OCI-LY7 (cell line): ENCODE measurements at places on chromosomes 16 and 17. TPM values are rescaled to one million over a fixed set of nuclear protein-coding genes. Genes with fewer than 3 reads are reported as not detected.

GRCh38 chr16:47872225-47872624 lies 283.6 kb downstream of the ABCC12 start:
- no peak for DNase-seq

The SLC5A11 gene
- 0.61 and 1.0 TPM in 2 replicates for total RNA-seq

DNA sequence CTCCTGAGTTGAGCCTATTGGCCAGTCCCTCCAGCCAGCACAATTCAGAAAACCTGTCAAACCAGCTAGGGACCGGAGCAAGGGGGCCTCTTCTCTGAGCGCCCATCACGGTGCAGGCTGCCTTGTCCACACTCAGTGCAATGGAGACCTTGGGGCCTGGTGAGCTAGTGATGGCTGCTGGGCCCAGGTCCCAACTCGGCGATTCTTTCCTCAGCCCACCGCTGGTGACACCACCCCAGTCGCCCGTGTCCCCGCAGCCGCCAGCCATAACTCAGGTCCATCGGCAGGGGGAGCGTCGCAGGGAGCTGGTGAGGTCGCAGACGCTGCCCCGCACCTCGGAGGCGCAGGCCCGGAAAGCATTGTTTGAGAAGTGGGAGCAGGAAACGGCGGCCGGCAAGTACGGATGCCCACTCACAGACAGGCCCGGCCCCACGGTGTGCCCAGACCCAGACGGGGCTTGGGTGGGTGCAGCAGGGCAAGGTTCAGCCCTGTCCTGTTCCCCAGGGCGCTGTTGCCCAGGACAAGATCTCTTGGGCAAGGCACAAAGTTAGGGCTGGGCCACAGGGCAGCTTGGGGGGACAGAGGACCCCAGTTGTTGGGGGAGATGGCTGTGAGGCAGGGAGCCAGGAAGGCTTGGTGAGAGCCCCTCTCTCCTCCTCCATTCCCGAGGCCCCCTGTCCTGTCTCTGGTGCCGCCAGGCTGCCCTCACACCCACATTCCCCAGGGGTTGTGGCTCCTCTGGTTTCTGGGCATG lies 10.8 kb downstream of the SMTNL2 start:
- peak; percentile 41 for DNase-seq

DNA sequence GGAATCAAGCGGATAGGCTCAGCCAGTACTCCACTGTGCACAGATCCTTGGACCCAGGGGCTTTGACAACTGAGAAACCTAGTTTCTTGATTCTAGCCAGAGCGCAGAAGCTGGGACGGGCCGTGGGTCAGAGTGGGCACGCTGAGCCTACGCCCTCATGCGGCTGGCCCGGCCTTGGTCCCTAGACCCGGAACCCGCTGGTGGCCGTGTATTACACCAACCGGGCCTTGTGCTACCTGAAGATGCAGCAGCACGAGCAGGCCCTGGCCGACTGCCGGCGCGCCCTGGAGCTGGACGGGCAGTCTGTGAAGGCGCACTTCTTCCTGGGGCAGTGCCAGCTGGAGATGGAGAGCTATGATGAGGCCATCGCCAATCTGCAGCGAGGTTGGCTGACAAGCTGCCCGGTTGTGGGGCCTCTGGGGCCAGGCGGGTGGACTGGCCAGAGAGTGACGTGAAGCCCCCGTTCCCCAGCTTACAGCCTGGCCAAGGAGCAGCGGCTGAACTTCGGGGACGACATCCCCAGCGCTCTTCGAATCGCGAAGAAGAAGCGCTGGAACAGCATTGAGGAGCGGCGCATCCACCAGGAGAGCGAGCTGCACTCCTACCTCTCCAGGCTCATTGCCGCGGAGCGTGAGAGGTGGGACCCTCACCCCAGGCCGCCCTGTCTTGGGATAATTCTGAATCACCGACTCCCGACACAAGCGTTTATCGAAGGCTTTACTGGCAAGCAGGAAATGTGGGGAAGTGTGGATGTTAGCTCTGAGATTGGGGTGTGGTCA lies 946 bp downstream of the STUB1 start:
- peak; percentile 58 for DNase-seq

DNA sequence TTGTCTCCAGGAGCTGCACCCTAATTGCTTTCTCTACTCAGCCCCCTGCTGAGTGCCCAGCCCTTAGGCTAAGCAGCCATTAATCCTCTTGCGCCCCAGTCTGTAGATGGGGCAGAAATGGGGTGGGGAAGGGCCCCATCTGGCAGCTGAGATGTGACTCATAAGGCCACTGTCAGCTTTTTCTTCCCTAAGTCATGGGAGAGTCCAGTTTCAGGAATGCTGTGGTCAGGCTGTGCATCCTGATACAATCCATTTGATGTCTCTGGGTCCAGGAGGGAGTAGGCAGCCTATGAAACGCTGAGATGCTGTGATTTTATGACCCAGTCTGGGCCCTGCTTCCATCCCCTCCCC lies 12.3 kb downstream of the PLXDC1 start:
- DNase-seq: no peak

GRCh38 chr16:58485184-58485887 lies 14.6 kb upstream of the NDRG4 start:
- no peak for DNase-seq

- no peak for DNase-seq
Measured at GRCh38 chr16:67346341-67346740, 19.7 kb downstream of the LRRC36 start.

- DNase-seq: no peak
Measured at GRCh38 chr16:74747-75334, 2.4 kb upstream of the RHBDF1 start.

- DNase-seq: no peak
Measured at GRCh38 chr16:52350031-52350642, 196.8 kb downstream of the TOX3 start.

GRCh38 chr16:80656711-80657150 lies 115.9 kb downstream of the DYNLRB2 start:
- no peak for DNase-seq

- no peak for DNase-seq
Measured at GRCh38 chr17:27526604-27527002, 70.4 kb downstream of the KSR1 start.

DNA sequence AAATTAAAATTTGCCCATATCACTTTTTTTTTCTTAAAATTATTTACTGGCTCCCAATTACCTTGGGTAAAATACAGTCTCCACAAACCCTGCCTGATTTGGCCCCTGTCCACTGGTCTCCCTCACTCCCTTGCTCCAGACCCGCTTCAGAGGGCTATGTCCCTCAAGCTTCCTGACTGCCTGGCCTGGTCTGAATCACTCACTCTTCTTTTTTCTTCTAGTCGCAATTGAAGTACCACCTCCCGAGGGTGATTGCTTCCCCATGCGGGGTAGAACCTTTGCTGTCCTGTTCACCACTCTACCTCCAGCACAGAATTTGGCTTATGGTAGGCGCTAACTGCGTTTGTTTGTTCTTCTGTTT lies 598 bp upstream of the PGAP3 start:
- DNase-seq: no peak

DNA sequence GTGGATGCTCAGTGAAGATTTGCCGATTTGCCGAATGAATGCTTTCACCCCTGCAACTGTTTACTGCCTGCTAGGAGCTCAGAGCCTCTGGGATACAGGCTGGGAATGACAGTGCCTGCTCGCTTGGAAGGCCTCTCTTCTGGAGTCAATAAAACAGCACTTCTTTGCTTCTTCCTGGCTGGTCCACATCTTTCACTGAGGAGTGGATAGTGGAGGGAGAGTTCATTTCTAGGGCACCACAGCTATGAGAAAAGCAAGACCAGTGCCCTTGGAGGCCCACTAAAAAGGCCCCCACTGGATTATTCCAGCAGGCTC lies 3.1 kb upstream of the USP7 start:
- DNase-seq: no peak

DNA sequence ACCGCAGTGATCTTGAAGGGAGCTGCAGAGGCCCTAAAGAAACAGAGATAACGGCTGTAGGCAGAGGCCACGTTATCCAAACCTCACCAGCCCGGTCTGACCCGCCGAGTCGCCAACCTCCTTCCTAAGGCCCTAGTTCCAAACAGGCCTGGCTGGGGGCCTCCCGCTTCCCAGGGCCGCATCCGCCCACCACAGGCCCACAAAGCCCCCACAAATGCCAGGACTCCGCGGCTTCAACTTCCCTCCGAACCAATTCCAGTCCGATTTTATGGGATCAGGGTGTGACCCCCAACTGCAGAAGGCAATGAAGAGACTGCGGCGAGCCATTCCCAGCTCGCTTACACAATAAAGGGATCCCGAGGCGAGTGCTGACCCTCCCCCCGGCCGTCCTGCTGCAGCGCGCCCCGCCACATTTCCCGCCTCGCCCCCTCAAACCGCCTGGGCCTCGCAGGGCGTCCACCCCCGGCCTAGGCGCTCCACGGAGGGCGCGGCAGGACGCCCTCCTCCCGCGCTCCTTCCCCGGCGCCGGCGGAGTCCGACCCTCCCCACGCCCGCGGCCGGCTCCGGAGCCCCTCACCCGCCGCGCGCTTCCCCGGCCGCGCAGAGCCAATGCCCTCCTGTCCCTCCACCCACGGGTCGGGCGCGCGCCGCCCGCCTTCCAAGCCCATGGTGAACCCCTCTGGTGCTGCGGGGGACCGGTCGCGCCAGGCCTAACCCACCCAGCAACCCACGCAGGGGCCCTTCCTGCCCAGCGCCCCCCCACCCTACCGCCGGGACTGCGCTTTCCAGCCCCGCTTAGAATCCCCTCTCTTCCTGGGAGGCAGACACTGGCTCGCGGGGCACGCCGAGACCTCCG lies 926 bp downstream of the MYH10 start:
- DNase-seq: peak; percentile 26

The MYO15A gene
- total RNA-seq: 1.4 and 2.0 TPM in 2 replicates

The KRT27 gene
- total RNA-seq: not detected in 2 replicates

The TOM1L1 gene
- not detected in 2 replicates for total RNA-seq

- DNase-seq: peak; percentile 5
Measured at GRCh38 chr16:35252356-35252936, 1793.0 kb downstream of the TP53TG3F start.

DNA sequence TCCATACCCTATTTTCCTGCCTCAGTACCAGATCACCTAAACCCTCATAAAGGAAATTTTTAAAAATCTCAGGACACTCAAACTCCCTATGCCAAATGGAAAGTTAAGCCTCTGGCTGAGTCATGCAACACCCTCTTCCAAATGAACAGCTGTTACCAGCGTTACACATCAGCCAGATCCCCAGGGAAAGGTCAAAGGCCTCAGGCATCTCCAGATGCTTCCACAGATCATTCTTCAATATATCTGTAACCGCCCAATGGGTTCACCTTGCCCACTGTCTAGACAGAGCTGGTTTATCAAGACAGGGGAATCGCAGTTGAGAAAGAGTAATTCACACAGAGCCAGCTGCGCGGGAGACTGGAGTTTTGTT lies 29.1 kb upstream of the SHCBP1 start:
- DNase-seq: no peak

DNA sequence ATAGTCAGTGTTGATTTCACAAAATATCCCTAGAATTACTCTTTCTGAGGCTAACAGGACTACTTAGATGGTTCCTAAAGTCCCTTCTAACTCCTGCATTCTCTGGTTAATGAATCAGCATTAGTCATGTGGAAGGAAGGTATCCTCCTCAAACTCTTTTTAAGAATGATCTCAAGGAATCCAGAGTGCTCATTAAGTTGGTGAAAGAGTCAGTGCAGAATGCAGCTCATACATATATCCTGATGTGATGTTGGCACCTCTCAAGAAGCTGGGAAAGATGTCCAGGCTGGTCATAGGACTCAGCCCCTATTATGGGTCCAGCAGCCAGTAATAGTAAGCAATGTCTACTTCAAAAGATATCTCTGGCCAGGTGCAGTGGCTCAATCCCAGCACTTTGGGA lies 65.5 kb downstream of the PIGL start:
- no peak for DNase-seq

The SMIM5 gene
- total RNA-seq: not detected in 2 replicates

DNA sequence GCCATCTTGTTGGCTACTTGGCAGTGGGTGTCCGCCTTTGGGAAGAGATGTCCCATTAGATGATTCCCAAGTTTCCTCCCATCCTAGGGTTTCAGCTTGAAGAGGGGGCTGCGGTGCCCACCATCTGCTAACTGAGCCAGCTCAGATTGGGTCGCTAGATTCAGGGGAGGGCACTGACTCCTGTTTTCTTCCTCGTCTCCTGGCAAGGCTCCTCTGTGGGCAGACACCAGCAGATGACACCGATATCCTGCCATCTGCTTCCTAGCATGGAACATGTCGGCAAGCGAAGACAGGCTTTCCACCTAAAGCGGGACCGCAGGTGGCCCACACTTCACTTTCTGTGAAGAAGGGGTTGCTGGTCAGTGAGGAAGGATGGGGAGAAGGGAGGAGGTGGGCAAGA lies 27.3 kb downstream of the C17orf75 start:
- DNase-seq: no peak

DNA sequence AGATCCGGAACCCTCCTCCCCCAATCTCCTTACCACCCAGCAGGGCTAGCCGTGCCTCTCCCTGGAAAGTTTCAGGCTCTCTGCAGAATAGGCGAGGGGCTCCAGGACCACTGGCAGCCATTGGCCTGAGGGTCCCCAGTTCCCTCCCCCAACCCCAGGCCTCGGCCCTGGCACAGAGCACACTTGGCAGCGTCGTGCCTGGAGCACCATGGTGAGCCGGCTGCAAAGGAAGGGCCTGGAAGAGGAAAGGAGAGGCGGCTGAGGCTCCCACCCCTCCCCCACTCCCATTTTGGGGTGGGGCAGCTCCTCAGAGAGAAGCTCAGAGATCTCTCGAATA lies 369 bp upstream of the BTBD17 start:
- no peak for DNase-seq

The NEK8 gene
- total RNA-seq: 14.0 and 15.1 TPM in 2 replicates

DNA sequence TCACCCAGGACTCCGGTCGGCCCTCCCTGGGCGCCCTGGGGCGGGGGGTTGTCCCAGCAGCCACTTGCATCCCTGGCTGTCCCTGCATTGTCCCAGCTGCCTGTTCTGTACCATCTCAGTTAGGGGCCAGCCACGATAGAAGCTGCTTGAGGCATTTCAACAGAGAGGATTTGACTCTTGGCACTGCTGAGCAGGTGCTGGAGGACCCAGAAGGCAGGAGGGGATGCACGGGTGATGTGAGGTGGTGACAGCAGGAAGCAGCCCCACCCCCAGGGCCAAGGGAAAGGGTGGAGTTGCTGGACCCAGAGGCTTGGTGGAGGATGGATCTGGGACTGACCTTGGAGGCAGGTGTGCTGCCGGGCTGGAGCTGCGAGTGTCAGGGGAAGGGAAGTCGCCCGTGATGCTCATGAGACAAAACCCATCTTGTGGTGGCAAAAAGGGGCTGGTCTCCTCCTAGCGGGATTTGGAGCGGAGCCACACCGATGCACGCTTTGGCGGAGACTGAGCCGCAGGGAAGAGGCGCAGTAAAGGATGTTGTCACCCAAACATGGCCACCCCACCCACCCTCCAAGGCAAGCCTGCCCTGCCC lies 188.0 kb upstream of the GSE1 start:
- DNase-seq: no peak

DNA sequence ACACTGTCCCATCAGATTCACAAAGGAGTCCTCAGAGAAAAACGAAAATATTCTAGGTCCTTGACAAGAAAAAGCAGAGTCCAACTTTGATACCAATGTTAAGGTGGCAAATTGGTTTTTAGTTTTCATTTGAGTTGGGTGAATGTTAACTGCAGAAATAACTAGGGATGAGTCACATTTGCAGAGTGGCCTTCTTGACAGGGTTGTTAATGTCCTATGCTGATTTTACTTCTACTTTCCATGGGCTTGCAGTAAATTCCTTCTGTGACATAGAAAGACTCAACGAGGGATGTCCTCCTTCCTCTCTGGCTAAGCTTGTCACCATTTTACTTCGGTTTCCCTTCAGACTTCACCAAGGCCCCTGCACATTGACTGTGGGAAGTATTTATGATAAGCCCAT lies 47.2 kb upstream of the ICAM2 start:
- no peak for DNase-seq

The KRTAP4-9 gene
- not detected in 2 replicates for total RNA-seq
